ENCODE measurements at places on chromosomes 7 and 10. TPM values are rescaled to one million over a fixed set of nuclear protein-coding genes. Genes with fewer than 3 reads are reported as not detected.

Gene LIPJ
- not detected for total RNA-seq

GRCh38 chr10:30185916-30186315, 126.5 kb upstream of the JCAD start:
- DNase-seq, result no peak

- peak; percentile 71 for DNase-seq
Measured at GRCh38 chr7:54664235-54665228, 94.5 kb downstream of the SEC61G start.

DNA sequence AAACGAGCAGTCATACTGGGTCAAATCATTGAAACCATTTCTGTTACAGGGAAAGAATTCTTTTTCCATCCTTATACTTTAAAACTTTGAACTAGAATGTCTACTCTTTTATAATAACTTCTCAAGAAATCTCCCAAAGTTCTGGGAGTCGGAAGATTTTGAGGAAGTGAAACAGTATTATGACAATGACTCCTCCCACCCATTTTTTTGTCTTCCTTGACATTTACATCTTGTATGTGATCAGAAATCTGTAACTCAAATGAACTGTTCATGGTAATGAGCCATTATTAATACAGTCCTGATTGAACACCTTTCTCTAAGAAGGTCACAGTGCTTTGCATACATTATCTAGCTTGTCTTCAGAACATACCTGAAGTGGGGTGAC, 227.4 kb downstream of the CELF2 start:
- no peak for DNase-seq

DNA sequence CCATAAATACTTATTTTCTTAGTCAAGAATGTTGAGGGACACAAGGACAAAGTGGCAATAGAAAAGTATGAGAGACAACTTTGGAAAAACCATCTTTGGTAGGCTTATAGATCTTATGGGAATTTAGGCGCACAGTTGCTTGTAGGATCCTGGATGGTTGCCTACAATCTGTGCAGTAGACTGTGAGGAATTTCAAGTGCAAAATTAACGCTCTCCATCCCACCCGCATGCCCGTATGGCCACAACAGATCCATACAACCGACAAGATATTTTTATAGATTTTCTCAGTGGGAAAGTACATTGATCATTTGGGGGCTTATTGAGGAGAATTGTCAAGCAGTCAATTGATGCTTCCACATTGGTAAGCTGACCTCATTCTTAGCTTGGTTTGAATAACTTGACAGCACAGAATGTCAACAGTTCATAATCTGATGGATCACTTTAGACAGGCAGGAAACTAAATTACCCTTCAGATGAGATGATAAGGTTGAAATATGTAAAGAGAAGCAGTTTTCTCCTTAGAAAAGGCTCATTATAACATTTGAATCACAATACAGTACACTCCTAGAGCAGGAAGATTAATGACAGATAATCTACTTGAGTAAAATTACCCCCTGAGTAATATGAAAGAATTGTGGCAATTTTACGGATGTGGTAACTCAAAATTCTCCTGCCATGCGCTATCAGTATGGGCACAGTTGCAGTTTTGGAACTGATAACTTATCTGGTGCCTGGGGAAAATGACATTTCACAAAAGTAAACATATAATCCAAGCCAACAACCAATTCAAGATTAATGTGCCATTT, 479.7 kb downstream of the KIF20B start:
- no peak for DNase-seq

Gene OR6B1
- not detected for total RNA-seq

- DNase-seq, result no peak
Measured at GRCh38 chr10:36114913-36115312, 472.8 kb upstream of the FZD8 start.

- no peak for DNase-seq
Measured at GRCh38 chr7:7739204-7740036, 21.0 kb upstream of the RPA3 start.

- no peak for DNase-seq
Measured at GRCh38 chr10:88114368-88114767, 250.9 kb downstream of the PTEN start.

- DNase-seq, result no peak
Measured at GRCh38 chr10:76333796-76334195, 902.4 kb downstream of the LRMDA start.

Gene ABCB4
- total RNA-seq, result 4.4 TPM

Gene ERVW-1
- total RNA-seq, result not detected

Gene RBP3
- total RNA-seq, result not detected

Gene PIK3CG
- 2.5 TPM for total RNA-seq

Gene NEBL
- 666 TPM for total RNA-seq

GRCh38 chr7:17844514-17845196, 95.6 kb downstream of the SNX13 start:
- DNase-seq, result no peak

Gene SCIN
- total RNA-seq, result 0.08 TPM

DNA sequence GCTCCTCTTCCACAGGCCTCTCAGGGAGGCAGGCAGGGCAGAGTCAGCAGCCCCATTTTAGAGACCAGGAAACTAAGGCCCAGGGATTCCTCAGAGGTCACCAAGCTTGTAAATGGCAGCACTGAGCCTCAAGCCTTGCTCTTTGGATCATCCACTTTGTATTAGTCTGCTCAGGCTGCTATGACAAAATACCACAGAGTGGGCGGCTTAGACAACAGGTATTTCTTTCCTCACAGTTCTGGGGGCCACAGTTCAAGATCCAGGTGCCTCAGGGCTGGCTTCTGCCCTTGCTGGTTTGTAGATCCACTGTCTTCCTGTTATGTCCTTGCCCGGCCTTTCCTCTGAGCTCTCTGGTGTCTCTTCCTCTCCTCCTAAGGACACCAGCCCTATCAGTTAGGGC, 151.2 kb downstream of the GRK5 start:
- DNase-seq, result no peak

Gene PRTFDC1
- total RNA-seq, result 7.1 TPM

Gene IFIT1B
- total RNA-seq, result not detected

GRCh38 chr10:28774051-28774995, 97.0 kb downstream of the BAMBI start:
- no peak for DNase-seq

DNA sequence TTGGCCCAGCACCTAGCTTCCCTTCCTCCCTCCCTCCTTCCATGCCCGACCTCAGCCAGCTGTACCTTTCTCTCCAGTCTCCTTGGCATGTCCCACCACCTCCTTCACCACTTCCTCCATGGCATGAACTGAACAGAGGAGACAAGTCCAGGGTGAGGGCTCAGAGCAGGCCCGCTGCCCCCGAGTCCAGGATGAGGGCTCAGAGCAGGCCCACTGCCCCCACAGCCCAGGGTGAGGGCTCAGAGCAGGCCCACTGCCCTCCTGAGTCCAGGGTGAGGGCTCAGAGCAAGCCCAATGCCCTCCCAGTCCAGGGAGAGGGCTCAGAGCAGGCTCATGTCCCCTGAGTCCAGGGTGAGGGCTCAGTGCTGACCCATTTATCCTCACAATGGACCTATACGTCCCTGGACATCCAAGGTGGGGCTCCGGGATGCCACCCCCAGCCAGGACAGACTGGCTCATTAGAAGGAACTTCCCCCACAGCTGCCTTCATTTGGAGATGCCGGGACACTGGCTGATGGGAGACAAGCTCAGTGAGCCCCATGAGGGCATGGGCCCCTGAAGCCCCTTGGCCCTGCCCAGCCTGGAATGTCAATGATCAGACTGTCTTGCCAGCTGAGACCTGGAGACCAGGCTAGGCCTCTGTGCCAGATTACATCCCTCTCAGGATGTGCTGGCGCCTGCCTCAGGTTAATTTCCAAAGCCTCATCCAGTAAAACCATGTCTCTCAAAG, 30.0 kb downstream of the AGAP4 start:
- no peak for DNase-seq

GRCh38 chr7:37796138-37796775, 52.1 kb upstream of the NME8 start:
- DNase-seq, result no peak

Gene SFTPA1
- total RNA-seq, result 0.24 TPM

GRCh38 chr7:1112109-1112508, 24.2 kb downstream of the GPER1 start:
- no peak for DNase-seq

Data from Right ventricle myocardium inferior (tissue), 1 donor.